ENCODE measurements at places on chromosomes 2 and 18.

DNA sequence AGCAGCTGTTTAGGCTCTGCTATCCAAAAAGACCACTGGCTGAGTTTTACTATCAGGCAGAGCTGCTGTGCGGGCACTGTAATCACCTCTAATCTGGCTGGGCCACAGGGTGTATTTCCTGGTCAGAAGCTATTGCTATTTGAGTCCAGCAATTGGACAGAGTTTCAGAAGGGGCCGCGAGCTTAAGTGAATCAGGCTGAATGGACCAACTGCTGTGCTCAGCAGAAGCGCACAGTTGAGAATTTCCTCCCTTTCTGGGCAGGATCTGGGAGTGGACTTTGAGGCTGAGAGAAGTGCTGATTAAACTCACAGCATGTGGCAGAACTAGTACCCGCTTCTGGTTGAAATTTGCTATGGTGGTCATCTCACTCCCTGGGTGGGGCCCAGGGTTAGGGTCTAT, 251.8 kb downstream of the INSIG2 start:
- DNase-seq, result no peak

DNA sequence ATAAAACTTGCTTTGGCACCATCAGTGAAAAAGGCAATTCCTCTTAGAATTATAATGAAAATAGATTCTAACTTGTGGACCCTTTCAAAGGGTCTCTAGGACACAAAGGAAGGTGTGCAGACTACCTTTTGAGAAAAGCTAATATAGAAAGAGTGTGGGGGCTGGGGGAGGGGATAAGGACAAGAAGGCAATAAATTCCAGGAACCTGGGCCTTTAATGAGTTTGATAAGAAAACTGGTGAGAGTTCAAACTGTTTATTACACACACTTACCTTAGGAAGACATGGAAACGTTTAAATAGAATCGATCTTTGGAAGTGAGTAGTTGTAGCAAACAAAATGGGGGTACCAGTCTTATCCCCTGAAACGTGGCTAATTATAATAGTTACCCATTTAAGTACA, 39.6 kb upstream of the PGAP1 start:
- DNase-seq, result no peak

DNA sequence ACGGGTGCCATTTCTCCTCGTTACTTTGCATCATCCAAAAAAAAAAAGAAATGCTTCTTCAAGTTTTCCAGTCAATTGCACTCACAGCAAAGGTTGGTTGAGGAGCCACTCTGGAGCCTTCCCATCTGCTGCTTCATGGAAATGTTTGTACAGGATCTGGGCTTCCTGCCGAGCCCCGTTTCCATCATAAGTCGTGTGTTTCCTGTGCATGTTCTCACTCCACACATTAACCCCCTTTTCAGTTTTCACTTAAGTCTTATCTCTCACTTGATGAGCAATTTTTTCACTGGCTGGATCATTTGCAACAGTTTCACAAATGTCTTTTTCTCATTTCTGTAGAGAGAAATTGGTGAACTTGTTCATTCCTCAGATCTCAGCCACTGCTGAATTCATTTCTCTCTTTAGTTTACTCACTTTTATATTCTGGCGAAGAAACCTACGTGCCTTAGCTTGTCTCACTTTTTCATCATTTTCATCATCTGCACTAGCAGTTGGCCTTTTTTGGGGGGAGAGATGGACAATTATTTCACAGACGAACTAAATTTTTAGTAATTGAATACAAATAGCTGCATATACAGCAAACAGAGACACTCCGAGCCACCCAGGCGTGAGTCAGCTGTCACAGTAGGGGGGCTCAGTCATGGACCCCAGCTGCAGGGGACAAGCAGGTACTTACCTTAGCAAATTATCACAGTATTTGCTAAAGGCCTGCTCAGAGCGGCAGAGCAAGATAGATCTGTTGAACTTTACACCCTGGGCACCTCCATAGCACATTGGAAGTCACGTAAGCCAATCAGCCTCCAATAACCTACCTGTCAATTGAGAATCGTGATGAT, 750.8 kb upstream of the ID2 start:
- no peak for DNase-seq

DNA sequence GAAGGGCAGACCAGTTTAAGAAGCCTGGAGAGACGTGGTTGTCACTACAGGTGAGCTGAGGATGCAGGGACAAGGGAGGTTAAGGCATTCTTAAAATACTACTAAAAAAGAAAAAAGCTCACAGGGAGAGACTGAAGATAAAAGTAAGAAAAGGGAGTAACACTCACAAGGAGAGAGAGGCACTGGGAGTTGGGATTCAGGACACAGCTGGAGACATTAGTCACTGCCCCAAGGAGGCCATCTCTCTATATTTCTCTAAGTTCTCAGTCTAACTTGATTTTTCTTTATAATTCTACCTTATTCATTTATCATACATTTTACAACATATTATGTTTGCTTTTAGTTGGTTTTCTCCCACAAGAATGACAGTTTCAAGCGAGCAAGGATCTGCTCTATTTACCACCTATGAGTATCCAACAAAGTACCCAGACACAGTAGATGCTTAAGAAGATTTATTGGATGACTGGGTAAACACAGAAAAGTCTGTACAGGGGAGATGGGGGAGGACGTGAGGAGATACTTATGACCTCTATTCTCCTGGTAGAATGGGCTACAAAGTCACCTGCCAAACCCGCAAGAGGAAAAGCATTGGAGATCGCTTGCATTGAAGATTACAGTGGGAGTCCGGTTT, 2.2 kb downstream of the SERPINE2 start:
- no peak for DNase-seq

DNA sequence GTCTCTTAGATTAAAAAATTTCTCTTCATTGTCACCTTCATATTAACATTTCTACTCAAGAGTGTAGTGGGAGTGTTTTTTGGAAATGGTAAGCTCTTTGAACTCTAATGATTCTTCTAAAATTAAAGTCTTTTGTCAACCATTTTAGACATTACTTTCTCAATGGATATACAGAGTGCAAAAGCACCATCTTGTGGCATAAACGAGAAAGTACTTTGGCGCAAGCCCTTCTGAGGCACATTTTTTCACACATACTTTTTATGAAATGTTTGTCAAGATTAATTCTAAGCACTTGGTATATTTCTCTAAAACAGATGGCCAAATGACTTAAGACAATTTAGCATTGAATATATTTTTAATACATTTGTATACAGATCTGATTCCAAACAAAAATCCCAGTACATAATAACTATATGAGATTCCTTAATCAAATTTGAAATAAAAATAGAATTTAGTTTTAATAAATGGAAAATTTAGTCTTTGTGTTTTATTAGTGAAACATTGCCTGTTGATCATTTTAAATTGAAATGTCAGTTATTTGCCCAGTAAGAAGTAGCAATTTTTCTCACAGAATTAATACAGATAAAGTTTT, 63.3 kb upstream of the GALNT5 start:
- DNase-seq, result no peak

DNA sequence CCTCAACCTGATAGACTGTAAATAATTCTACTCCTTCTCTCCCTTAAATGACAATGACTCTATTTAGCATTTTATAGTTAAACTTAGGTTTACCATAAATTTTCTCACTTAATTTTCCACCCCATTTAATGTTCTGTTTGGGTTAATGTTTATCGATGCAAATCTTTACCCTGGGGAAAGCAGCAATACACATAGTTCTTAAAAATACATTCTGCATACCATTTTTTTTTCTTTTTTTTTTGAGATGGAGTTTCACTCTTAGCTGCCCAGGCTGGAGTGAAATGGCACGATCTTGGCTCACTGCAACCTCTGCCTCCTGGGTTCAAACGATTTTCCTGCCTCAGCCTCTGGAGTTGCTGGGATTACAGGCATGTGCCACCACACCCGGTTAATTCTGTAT, 14.0 kb downstream of the STAM2 start:
- DNase-seq, result no peak

Data from mucosa of descending colon (tissue), 3 donors.